ENCODE measurements at places on chromosomes 3 and 15.

- DNase-seq, result no peak
These were observed 57.0 kb downstream of the IQSEC1 start for GRCh38 chr3:13016083-13016720.

DNA sequence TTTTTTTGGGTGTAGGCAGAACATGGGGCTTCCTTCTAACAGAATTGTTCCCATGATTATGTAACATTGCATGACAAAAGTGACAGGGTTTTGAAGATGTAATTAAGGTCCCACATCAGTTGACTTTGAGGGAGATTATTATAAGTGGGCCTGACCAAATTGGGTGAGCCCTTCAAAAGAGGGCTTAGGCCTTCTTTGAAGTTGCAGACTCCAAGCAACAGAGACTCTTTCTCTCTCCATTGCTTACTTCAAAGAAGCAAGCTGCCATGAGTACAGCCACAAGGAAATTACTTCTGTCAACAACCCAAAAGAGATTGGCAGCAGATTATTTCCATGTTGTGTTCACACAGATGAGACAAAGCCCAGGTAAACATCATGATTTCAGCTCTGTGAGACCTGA lies 348.2 kb downstream of the PDCD6IP start:
- DNase-seq, result no peak

- no peak for DNase-seq
These were observed 13.6 kb downstream of the RASA2 start for GRCh38 chr3:141500397-141500796.

GRCh38 chr3:112002096-112002971 lies 3.6 kb downstream of the TAGLN3 start:
- peak; percentile 43 for DNase-seq

DNA sequence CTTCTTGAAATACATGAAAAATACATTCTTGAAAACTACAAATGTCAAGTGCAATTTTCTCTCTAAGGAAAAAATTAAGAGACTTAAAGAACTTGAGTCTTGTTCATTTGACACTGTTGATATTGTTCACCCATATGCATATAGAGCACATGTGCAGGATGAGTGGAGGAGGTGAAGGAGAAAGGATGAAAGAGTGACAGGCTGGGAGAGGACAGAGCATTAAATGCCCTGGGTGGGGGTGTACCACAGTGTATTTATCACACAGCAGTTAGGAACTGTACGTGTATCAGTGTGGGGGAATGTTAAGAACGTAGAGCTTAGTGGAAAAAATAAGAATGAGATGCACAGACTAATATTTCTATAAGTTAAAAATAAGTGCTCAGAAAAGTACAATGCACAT lies 45.7 kb downstream of the CTDSPL start:
- DNase-seq, result no peak

DNA sequence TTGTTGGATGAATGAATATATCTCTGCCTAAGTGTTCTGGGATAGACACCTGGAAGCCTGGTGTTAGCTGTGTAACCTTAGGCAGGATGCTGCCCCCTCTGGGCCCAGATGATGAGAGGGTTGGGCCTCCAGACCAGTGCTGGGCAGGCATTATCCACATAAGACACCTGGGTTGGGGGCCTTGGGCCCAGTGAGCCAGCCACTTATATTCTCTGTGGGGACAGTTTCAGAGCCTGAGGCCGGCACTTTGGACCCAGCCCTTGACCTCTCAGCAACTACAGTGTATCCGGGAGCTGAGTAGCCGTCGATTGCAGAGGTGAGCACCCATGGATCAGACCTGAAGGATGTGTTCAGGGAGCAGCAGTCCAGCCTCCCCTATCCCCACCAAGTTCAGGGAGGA lies 2.2 kb downstream of the HEMK1 start:
- no peak for DNase-seq

- DNase-seq, result no peak
These were observed 176.1 kb downstream of the NEK10 start for GRCh38 chr3:27193056-27193455.

Data from stimulated activated CD4-positive, alpha-beta T cell treated with anti-CD3 and anti-CD28 coated beads, Interleukin-12 subunit alpha, Interleukin-12 subunit beta, amount 100 ng/mL, for 24 hours (primary cell).